ENCODE measurements at places on chromosomes 13 and 19.

GRCh38 chr13:103730407-103730806, 664.2 kb upstream of the SLC10A2 start:
- no peak for DNase-seq

GRCh38 chr19:14530005-14530348, 583 bp downstream of the TECR start:
- no peak for DNase-seq

DNA sequence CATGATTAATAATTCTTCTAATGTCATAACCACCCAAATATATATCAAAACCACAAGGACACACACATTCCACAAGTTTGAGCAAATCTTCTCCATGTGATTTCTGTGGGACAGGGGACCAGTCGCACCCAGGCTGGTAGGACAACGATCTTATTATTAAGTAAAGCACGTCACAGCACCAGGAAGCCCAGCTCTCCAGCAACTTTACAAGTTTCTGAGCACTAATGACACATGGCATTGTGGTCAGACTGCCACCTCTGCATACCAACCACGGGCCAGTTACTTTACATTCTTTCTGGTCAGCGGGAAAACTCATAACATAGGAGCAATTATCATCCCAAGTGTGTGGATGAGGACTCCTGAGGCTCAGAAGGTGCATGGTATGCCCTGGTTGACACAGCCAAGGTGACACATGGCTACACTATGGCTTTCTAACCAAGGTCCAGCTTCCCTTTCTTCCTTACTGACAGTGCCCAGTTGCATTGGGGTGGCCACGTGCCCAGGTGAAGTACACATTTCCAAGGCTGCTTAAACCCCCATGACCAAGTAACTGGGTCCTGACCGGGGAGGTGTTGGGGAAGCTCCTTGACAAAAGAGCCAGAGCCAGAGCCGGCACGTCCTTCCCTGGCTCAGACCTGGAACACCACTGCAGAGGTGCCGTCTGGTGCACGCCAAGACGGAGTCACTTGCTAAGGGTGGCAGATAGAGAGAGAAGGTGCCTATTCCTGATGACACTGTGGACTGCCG, 27.4 kb downstream of the LATS2 start:
- no peak for DNase-seq

DNA sequence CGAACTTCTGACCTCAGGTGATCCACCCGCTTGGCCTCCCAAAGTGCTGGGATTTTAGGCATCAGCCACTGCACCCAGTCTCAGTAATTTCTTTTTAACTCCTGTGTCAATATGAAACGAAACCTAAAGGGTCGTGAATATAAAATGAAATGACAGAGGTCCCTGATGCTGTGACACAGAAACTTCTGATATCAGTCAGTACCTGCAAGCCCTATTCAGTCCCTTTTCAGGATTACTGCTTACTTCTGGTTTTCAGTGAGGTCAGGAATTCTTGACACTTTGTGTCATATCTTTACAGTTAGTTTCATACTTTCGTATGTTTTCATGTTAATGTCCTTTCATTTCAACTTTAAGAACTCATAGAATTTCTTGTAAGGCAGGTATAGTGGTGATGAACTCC, 58.7 kb downstream of the RNF17 start:
- peak; percentile 57 for DNase-seq

- DNase-seq: no peak
Measured at GRCh38 chr13:52978989-52979388, 49.6 kb upstream of the OLFM4 start.

GRCh38 chr19:44927746-44928145, 13.3 kb downstream of the APOC1 start:
- no peak for DNase-seq

- DNase-seq: no peak
Measured at GRCh38 chr13:31184981-31185645, 14.7 kb upstream of the B3GLCT start.

- DNase-seq: no peak
Measured at GRCh38 chr13:32150794-32151193, 119.2 kb downstream of the FRY start.
